ENCODE measurements at places on chromosomes 7 and 10.

- no peak for DNase-seq
These were observed 127.9 kb upstream of the STK17A start for GRCh38 chr7:43454936-43455518.

- DNase-seq, result no peak
These were observed 221.6 kb upstream of the NRP1 start for GRCh38 chr10:33556103-33556502.

DNA sequence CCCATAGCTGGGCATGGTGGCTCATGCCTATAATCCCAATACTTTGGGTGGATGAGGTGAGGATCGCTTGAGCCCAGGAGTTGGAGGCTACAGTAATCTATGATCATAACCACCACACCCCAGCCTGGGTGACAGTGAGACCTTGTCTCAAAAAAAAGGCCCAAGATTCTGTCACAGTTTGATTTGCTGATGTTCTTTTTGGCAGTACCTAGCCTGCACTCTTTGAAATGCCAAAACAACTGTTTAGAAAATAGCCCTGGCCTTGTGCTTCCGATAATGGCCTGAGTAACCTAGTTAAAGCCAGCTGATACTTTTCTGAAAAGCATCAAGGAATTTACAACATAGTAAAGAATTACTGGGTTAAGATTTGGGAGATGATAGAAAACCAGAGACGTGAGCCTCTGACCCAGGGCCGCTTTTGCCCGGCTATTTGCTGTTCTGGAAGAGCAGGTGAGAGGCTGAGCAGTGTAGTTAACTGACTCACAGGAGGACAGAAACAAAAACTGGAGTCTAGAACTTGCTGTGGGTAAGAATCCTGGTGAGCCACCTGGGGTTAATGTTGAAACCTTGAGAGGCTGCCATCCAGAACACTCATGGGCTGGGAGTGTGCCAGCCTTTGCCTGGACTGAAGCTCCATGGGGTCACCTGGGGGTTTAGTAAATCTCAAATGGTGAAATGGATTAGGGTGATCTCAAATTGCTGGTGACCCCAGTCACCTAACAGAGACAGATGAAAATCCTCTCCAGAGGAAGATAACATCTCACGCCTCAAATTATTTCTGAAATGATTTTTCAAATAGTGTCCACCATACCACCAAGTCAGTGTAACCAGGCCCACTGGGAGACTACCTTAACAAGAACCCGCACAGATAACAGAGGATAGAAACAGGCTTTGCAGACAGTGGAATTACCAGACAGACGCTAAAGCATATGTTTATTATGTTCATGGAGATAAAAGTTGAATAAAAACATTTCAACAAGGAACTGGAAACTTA lies 51.8 kb downstream of the GALNT11 start:
- DNase-seq, result no peak

GRCh38 chr10:131979821-131980270 lies 1.9 kb downstream of the BNIP3 start:
- no peak for DNase-seq

DNA sequence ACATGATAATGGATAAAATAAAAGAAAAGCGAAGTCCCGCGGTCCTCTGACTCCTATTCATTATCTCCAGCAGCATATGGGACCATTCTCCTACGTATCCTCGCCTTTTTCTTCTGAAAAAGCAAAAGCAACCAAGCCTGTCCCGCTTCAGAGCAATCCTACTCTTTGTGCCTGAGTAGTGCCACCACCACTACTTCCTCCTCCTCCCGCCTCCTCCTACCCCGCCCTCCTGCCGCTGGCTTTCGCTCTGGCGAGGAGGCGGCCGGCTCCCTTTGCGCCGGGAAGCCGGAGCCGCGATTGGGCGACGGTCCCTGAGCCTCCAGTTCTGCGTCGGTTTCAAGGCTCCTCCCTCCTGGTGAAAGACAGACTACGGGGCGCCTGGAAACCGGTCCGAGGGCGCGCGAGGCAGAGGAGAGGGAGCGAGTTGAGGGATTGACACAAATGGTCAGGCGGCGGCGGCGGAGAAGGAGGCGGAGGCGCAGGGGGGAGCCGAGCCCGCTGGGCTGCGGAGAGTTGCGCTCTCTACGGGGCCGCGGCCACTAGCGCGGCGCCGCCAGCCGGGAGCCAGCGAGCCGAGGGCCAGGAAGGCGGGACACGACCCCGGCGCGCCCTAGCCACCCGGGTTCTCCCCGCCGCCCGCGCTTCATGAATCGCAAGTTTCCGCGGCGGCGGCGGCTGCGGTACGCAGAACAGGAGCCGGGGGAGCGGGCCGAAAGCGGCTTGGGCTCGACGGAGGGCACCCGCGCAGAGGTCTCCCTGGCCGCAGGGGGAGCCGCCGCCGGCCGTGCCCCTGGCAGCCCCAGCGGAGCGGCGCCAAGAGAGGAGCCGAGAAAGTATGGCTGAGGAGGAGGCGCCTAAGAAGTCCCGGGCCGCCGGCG lies at the start of gene FZD1:
TSS of gene FZD1 (plus strand) at position 388 of the 878 bp plus-strand sequence. CDS start at position 836, 448 bp downstream.
- peak; percentile 71 for DNase-seq

GRCh38 chr10:78541481-78542140 lies 507.9 kb downstream of the RPS24 start:
- DNase-seq, result no peak

DNA sequence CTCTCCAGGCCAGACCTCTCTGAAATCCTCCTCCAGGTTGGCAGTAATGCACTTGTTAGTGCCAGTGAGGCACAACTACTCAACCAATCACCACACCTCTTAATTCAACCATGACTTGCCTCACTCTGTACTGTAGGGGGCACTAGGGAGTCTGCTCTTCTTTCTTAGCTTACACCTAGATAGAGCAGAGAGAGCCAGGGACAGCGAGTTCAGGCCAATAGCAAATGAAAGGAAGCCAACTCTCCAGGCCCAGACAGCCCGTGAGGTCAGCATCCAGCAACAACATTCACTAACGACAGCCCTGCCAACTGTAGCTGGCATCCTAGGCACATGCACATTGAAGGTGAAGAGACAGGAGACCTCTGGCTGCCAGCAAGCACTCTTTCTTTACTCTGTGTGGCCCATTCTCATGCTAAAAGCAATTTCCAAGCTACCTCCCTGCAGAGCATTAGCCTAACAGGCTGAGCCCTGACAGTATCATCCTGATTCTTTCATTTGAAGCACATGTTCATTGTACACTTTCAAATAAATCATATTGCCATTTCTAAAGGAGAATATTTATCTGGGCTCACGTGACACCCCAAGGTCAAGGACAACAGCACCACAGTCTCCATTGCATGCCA lies 136.3 kb downstream of the DPY19L1 start:
- DNase-seq, result no peak

GRCh38 chr10:77946084-77946483 lies 19.5 kb upstream of the DLG5 start:
- DNase-seq, result no peak

DNA sequence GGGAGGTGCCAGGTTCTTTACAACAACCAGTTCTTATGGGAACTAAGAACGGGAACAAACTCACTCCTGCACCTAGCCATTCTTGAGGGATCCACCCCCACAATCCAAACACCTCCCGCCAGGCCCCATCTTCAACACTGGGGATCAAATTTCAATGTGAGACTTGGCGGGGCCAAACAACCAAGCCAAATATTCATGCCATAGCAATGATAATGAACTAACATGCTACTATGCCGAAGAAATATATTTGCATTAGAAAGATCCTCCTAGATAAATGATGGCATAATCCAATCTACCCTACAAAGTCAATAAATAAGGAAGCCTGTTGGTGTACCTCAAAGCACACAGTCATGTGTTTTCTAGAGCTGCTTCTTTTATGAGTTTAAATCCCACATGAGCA lies 57.6 kb downstream of the CCDC71L start:
- DNase-seq, result no peak

- no peak for DNase-seq
These were observed 503.6 kb upstream of the MGMT start for GRCh38 chr10:128963211-128964099.

- no peak for DNase-seq
These were observed 42.3 kb downstream of the SH2D4B start for GRCh38 chr10:80579849-80580637.

GRCh38 chr10:101139421-101139911 lies 8.4 kb downstream of the TLX1 start:
- no peak for DNase-seq

DNA sequence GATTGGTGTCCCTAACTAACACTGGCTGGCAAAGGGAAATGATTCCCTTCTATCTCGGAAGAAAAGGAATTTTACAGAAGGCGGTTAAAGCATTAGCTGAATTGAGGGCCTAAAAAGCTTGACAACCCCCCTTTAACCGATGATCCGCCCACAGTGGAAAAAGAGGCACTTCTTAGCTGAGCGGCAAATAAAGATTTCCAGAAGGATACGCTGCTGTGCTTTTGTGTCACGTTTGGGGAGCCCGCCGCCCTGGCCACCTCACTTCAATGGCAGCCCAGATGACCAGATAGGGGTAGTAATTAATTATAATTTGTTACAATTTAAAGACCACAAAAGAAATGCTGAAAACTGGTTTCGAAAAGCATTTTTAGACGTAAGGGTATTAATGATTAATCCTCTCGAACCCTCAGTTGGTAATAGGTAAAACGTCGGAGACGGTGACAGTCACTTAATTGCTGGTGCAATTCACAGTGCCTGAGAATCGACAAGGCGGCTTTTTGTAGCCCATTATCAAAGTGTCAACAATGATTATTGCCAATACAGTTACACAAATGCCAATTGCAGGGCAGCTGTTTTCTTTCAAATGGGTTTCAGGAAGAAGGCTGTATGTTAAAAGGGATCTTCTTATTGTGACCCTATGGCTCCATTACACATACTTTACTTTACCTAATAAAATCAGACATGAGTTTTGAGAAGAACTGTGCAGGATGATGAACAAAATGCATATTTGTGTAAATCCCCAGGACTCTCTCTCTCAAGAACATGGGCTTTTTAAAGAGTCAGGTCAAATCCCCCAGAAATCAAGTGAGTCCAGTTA lies 154.1 kb downstream of the PIP4K2A start:
- DNase-seq, result no peak

DNA sequence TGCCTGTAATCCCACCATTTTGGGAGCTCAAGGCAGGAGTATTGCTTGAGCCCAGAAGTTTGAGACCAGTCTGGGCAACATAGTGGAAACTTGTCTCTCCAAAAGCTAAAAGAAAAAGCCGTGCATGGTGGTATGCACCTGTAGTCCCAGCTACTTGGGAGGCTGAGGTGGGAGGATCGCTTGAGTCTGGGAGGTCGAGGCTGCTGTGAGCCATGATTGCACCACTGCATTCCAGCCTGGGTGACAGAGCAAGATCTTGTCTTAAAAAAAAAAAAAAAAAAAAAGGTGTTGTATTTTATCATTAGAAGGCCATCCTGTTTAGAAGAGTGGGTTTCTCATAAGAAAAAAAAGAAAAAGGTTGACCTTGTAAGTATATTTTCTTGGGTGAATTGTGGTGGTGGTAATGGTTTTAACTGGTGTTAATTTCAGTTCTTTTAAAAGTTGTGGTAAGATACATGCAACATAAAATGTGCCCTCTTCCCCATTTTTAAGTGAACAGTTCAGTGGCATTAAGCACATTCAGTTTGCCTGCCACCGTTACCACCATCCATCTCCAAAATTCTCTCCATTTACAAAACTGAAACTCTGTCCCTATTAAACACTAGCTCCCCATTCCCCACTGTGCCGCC lies 34.7 kb downstream of the GRIFIN start:
- DNase-seq, result no peak
